ENCODE measurements at places on chromosomes 2 and 18.

- no peak for DNase-seq
Measured at GRCh38 chr2:1704631-1705556, 39.4 kb downstream of the PXDN start.

GRCh38 chr2:224023188-224023587 is 15.9 kb downstream of the SERPINE2 start:
- no peak for DNase-seq

DNA sequence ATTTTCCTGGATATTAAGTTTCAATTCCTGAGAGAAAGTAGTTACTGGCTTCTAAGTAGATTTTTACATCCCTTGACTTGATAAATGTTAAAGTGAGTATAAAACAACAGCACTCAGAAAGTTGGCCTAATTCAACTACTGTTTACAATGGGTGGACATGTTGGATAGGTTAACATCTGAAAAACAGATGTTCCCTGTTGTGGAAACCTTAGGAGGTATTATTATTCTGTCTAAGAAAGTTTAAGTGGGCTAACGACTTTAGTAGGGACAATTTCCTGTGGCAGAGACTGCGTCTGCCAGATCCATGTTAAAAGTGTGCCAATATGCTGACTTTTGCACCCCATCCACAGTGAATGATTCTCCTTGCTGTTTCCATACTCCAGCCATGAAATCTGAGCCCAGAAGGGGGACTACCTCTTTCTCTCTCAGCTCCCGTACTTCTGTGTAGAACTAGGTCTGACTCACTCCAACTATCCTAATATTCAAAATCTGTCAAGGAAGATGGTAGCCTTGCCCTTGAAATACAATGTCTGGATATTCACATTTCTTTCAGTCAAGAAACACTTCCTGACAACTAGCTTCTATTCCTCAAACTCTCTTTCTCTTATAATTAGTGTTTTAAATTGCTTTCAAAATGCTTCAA is 327.5 kb upstream of the HNRNPA3 start:
- DNase-seq = no peak

DNA sequence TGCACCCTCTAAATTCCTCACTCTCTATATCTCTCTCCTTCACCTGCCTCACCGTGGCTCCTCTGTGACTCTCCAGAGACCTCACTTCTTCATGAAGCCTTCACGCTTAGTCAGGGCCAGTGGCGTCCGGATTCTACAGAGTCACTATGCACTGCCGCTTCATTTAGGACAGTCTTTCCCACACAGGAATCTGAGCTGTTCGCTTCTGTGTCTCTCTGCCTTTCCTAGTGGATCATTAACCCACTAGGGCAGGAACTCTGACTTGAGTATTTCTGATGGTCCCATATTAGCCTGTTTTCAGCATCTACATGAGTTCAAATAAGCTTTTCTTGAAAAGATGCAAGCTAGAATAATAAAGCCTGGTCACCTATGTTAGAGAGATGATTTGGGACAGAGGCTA is 180.2 kb upstream of the DOK6 start:
- no peak for DNase-seq

DNA sequence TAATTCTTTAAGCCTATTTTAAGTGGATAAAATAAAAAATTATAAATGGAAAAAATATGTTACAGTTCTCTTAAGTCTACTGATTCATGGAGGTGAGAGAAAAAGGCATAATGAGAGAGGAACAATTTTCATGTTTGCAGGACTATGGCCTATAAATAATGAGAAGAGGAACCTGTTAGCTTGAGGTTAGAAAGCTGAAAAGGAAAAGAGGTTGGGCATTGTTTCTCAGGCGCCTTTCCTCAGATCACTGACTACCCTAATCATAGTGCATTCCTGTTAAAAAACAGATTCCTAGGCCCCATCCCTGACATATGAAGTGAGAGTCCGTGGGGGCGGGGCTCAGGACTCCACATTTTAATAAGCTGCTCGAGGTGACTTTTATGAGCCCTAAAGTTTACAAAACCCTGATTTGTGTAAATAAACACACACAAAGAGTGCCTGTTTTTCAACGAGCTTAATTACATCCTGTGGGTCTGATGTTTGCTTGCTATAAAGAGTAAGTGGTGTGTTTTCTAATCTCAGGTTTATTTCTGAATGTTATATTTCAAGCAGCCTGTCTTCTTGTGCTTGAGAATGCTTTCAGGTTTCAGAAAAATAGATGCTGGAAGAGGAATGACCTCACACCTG is 335.5 kb downstream of the CLIP4 start:
- DNase-seq = no peak

GRCh38 chr2:215379948-215380347 is 55.9 kb downstream of the FN1 start:
- no peak for DNase-seq

DNA sequence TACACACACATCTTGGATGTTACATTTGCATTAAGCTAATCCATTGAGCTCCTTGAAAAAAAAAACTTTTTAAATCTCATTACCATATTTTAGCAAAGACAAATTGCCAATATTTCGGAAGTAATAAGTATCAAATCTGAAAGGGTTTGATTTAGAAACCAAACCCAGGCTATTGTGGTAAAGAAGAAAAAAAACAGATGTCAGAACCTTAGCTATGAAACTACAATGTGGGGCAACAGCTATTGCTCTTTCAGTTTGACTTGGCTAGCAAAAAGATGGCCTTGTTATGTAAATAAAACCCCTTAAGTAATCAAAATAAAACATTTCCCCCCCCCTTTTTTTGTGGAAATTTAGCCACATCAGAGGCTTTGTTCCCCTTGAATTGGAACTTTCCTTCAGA is 41.2 kb upstream of the REG3A start:
- DNase-seq = no peak

DNA sequence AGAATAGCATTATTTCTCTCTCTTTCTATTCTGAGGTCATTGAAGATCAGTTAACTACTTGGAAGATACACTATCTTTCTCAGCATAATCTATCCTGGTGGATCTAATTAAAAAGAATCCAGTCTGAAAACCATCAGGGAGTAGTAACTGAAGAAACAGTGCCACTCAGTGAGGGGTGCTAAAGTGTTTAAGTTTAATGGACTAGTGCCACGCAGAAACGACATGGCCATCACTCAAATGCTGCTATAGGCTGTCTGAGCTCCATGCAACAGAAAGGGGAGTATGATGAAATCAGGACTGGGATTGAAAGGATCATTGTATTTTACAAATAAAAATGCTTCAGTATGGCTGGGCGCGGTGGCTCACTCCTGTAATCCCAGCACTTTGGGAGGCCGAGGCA is 23.3 kb downstream of the LRRC30 start:
- no peak for DNase-seq

DNA sequence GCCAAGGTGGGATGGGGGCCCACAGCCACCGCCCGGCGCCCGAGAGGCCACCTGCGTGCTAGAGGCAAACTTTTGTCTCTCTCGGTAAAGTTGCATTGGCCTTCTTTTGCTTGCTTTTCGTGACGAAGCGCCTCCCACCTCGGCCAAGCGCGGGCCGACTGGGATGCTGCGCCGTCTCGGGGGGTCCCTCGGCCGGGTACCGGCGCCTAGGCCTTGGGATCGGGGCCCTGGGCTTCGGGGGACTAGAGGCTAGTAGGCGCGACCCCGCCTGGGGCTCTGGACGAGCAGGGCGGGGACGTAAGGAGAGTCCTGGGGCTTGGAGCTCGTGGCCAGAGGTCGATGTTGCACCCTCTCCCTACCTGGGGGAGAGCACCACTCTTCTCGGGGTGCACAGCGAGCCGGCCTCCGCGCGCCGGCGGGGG is 545 bp downstream of the GLI2 start:
- no peak for DNase-seq

- DNase-seq = no peak
Measured at GRCh38 chr2:140759426-140760156, 1371.2 kb downstream of the LRP1B start.

DNA sequence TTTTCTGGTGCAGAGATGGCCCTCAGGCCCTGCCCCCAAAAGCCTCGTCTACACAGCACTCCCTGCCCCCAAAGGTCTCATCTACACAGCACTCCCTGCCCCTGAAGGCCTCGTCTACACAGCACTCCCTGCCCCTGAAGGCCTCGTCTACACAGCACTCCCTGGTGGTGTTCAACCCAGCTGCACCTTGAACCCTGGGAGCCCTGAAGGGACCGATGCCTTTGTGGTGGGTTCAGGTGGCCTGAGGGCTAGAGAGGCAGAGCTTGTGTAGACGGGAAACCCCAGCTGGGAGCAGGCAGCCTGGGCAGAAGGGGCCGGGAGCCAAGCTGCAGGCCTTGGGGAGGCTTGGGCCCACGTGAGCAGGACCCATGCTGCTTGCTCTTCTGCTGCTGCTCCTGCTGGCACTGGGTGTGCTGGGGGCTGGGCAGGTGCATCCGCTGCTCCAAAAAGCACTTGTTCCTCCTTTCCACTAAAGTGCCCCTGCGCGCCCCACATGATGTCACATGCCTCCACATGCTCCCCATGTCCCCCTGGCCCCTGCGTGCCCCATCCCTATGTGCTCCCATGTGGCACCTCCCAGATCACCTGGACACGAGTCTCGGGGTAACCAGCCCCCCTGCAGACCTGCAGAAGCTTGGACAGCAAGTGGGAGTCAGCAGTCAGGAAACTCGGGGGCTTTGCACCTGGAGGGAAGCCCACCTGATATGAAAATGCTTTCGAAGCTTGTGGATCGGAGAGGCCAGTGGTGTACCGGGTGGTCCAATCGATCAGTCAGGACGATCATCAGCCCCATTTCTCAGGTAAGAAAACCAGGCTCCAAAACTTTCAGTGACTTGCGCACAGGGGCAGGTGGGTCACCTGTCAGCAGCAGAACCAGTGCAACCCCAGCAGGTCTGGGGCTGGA is 94.9 kb upstream of the CTDP1 start:
- DNase-seq = no peak

- no peak for DNase-seq
Measured at GRCh38 chr18:75679331-75679730, 251.8 kb upstream of the SMIM21 start.

- DNase-seq = no peak
Measured at GRCh38 chr18:29925566-29925965, 1117.0 kb downstream of the DSC3 start.

- DNase-seq = no peak
Measured at GRCh38 chr18:3712491-3712890, 262.5 kb downstream of the TGIF1 start.

GRCh38 chr2:61471905-61472805 is 1.3 kb upstream of the USP34 start:
- DNase-seq = peak; percentile 69

- no peak for DNase-seq
Measured at GRCh38 chr2:190789074-190790004, 91.3 kb upstream of the GLS start.

DNA sequence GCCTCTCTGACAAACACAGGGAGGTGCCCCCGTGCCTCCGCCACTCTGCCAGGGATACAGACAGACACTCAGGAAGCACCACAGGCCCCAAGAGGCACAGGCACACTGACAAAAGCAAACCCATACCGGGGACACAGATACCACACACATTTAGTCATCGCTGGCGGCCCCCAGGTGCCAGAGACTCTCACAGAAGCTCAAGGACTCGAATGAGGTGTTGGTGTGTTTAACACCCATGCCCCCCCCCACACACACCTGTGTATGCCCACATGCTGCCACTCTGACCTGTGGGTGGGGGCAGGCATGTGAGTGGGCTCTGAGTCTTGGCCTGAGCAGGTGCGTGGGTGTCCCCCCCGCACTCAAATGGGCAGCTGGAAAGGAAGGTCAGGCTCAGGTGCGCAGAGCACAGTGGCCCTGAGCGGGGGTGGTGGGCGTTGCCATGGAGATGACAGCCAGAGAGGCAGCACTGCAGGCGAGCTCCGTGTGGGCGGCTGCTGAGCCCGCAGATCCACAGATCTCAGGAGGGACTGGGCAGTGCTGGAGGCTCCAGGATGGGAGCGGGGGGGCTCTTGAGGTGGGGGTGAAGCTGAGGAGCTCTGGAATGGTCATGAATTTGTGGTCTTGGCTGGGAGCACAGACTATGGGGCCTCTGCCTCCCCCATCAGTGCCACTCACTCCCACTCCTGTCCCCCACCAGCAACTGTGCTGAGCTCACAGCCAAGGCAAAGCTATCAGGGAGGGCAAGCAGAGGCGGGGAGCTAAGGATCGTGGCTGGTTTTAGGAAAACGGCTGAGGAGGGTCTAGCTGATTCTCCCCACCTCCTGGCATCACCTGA is 73.9 kb upstream of the TAF1B start:
- DNase-seq = no peak

- DNase-seq = no peak
Measured at GRCh38 chr2:4618630-4619228, 915.4 kb downstream of the DCDC2C start.

DNA sequence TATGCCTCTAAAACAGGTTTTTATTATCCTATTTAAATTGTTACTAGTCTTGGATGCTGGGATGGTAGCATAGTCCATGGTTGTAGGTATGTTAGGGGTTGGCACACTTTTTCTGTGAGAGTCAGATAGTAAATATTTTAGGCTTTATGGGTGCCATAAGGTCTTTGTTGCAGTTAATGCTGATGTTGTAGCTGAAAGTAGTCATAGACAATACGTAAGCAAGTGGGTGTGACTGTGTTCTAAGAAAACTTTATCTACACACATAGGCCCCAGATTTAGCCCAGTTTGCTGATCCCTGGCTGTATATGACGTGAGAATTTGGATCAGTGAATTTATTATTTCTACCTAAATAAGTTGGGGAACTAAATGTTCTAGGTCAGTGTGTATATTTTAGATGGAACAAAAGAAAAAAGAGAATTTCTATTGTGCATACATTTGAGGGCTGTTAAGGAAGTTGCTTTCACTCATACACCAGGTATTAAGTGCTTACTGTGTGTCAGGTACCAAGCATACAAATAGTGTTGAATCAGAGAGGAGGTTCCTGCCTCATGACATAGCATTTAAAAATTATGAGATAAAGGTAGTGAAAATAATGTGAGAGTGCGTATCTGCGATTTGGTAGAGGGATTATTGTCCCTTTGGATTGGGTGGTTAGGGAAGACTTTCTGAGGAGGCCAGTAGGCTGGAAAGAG is 39.4 kb downstream of the AGFG1 start:
- peak; percentile 31 for DNase-seq

GRCh38 chr18:52415131-52415530 is 75.1 kb downstream of the DCC start:
- DNase-seq = no peak
